ENCODE measurements at places on chromosomes 2 and 18.
A peak's percentile ranks its signal among the peaks of the same experiment; 100 is the strongest.

- no peak for DNase-seq
These were observed 22.5 kb downstream of the LIPG start for GRCh38 chr18:49584394-49584793.

DNA sequence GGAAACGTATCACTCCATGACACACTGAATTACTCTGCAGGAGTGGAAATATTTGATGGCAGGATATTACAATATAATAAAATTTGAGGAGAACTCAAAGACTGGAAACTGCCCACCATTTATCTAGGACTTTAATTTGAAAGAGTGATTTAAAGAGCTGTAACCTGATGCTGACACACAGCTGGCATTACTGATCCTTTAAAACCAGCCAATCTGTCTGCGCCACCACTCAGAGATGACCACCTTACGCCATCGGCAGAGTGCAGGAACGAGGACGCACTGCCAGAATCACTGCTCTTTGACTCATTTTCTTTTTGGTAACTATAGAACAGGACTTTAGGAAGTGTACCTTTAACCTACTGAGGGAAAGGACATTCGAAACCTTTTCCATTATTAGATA, 114.1 kb downstream of the EPB41L3 start:
- DNase-seq: no peak

DNA sequence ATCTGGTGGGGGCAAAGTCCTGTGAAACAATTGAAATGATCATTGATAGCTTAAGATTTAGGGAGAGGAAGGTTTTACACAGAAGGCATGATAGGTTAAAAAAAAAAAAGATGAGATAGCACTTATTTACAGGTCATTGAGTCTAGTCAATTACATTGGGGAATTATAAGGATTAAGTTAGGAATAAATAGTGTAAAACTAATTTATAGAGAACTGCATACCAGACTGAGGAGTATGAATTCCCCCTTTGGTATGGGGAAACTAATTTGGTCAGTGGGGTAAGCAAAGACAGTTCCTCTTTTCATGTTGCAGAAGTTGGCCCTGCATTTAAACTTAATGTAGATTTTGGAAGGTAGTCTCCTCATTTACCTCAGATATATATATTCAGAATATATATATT, 10.8 kb downstream of the GLS start:
- DNase-seq: no peak

DNA sequence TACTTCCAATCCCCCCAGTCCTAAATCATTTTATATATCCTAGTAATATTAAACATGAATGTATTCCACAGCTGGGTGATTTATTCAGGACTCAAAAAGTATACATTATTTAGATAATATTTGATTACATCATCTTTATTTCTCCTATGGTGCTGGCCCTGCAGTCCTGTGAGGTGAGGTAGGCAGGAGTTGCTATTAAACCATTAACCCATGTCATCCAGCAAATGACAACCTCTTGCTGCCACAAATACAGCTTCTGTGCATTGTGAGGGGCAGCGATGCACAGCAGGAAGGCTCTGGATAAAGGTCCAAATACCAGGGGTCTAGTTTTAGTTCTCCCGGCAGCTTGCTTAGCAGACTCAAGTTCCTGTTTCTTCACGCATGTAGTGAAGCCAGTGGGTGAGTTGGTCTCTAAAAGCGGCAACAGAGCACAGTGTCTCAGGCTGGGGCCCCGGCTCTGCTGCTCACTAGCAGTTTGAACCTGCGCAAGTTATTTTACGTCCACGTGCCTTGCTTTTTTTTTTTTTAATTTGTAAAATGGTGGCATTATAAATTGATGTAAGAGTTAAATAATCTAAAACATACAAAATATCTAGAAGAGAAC, 36.1 kb downstream of the INSIG2 start:
- DNase-seq: no peak

DNA sequence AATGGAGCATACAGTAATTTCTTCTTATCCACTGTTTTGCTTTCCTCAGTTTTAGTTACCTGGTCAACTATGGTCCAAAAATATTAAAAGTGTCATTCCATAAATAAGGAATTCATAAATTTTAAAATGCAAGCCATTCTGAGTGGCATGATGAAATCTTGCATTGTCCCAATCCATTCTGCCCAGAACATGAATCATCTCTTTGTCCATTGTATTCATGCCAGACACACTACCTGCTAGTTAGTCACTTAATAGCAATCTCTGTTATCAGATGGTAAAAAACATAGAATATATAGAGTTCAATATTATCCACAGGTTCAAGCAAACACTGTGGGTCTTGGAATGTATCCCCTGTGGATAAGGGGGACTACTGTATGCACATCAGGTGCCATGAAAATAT, 872.2 kb upstream of the NXPH2 start:
- peak; percentile 43 for DNase-seq

DNA sequence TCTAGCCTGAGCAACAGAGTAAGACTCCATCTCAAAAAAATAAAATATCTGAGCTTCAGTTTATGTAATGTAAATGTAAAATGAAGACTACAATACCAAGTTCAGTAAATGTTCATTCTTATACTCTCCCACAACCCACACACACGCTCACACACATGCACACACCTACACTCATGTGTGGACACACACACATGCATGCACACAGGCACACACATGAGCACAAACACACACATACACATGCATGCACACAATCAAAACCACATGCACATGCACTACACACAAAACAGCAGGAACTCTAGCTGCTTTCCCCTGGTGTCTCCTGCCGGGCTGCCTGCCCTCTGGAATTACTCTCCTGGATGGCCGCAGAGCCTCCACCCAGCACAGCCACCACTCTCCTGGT, 90.6 kb downstream of the GFPT1 start:
- DNase-seq: no peak

- DNase-seq: no peak
These were observed 5.6 kb downstream of the ITGB1BP1 start for GRCh38 chr2:9417725-9418124.

- no peak for DNase-seq
These were observed 2.1 kb upstream of the SIX3 start for GRCh38 chr2:44939106-44940048.

GRCh38 chr2:31140151-31140550, 1.9 kb upstream of the GALNT14 start:
- no peak for DNase-seq

DNA sequence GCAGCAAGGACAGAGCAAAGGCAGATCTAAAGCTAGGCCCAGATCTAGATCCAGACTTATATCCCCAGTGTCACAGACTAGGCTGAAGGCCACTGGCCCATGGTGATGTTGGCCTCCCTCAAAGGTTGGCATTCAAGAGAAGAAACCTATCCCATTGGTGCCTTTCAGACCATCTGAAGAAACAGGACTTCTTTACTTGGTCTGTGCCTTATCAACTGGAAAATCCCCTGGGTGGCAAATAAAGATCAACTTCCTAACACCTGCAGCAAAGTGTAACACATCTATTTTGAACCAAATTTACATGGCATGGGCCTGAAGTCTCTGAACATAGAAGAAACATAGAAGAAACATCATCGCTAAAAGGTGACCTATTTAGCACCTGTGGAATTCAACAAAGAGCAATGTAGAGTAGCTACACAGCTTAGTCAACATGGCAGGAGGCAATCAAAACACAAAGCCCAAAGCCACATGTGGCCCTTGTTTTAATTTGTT, 35.8 kb downstream of the METTL4 start:
- DNase-seq: no peak

DNA sequence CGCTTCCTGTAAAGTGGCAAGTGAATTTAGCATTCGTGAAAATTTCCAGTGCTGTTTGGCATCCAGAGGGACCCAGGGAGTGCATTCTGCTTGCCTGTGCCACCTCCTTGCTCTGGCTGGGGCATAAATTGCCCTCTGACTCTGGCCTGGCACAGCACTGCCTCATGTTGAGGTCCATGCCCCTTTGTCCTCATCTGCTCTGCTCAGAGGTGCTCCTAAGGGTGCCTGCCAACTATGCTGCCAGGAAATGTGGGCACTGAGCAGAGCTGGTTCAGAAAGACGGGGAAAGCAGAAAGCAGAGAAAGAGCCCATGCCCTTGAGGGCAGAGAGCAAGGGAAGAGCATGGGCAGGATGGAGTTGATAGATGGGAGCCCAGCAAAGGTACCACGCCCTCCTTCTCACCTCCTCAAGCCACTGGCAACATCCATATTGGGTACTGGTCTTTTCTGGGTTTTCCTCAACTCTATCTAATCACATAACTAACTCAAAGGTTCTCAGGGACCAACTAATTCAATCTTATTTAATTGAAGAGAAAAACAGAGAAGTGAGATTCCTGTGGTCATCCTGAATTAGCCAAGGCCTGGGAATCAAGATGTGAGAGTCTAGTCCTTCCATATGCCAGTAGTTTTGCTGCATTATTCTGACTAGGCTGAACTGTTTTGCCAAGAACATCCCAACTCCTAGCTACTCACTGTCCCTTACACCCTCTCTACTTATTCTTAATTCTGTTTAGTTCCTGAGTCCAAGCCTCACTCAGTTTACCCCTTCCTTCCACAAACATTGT, 441.5 kb upstream of the TNP1 start:
- DNase-seq: no peak

GRCh38 chr2:10254373-10255188, 48.1 kb upstream of the HPCAL1 start:
- DNase-seq: no peak

GRCh38 chr2:200847269-200847668, 17.2 kb downstream of the CLK1 start:
- no peak for DNase-seq

- no peak for DNase-seq
These were observed 108.0 kb upstream of the LDAH start for GRCh38 chr2:20930928-20931327.

DNA sequence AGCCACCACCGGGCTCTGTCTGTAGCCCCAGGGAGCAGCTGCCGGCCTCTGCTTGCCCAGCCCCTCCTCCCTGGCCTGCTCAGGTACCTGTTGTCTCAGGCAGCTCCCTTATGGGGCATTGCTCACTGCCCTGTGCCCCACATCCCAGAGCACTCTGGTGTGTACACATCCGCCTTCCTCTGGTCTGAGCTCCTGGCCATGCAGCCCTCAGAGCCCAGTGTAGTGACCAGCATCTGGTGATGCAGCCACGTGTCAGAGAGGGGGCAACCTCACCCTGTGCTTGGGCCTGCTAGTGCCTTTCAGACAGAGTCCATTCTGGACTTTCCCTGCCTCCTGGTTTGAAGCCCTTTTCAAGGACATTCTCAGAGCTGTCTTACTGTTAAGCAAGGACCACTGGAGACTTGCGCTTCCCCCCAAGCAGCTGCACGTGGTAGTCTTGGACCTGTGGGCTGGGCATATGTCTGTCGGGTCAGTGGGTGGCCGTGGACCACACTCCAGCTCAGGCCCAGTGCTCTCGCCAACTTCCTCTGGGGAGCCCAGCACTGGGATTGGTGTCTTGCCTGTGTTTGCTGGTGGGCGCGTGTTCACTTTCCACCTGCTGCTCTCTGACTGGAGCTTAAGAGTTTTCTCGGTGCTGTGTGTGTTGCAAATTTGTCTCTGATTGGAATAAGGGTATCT, 30.7 kb downstream of the DGKD start:
- DNase-seq: no peak

- DNase-seq: no peak
These were observed 2.7 kb upstream of the WIPF1 start for GRCh38 chr2:174600349-174600748.

DNA sequence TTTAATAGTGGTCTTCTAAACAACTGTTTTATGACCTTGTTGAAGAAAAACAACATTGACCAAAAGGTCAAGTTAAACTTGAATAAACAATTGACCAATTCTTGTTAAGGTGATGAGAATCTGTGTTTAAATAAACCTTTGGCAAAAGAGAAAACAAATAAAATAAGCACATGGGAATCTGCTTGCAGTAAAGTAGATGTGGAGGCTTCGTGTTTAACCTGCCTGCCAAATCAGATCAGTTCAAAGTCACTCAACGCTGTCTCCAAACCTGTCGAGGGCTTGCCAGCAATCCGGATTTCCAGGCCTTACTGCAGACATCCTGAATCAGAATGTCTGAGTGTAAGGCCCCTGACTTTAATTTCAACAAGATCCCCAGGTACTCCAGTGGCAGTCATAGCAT, 55.1 kb upstream of the AQP4 start:
- DNase-seq: no peak

- DNase-seq: peak; percentile 56
These were observed 54.3 kb downstream of the CDK15 start for GRCh38 chr2:201860636-201861066.

DNA sequence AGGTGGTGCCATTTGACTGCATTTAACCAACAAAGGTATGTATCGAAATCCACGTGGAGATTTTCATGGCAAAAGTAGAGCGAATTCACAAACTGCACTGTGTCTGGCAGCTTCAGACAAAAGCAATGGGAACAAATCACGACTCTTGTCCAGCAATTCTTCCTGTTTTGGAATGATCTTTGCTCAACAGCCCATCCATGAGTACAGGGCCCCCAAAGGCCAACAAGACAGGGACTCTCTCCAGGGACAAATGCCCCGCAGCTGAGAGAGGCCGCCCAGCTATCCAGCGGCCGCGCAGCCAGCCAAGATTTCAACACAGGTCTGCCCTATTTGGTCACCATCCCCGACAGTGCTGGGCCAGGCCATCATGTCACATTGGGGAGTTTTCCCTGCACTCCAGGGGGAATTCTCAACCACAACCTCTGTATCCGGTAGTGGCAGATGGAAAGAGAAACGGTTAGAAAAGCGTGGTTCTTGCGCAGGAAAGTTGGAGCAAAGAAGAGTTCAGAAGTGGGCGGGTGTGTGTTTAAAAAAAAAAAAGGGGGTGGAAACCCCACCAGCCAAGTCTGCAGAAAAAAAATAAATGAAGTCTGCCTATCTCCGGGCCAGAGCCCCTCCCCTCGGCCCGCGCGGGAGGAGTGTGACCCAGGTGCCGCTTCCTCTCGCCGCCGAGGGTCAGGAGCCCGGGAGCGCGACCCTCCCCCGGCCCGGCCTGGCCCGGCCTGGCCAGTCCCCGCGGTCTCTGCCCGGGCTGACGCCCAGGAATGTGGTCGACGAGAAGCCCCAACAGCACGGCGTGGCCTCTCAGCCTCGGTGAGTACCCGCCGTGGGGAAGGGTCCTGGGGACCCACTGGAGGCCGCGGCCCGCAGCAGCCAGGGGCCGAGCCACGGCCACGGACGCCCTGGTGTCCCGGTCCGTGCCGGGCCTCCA, at the start of gene GYPC:
Gene GYPC, plus strand, starts transcription at position 659 of the 931 bp plus-strand sequence. Its CDS starts 106 bp downstream, at position 765.
- no peak for DNase-seq

GRCh38 chr2:158841850-158842249, 46.7 kb downstream of the DAPL1 start:
- no peak for DNase-seq

- no peak for DNase-seq
These were observed 36.3 kb downstream of the TPRKB start for GRCh38 chr2:73700661-73701447.

GRCh38 chr2:152523091-152523490, 188.1 kb downstream of the FMNL2 start:
- DNase-seq: no peak

DNA sequence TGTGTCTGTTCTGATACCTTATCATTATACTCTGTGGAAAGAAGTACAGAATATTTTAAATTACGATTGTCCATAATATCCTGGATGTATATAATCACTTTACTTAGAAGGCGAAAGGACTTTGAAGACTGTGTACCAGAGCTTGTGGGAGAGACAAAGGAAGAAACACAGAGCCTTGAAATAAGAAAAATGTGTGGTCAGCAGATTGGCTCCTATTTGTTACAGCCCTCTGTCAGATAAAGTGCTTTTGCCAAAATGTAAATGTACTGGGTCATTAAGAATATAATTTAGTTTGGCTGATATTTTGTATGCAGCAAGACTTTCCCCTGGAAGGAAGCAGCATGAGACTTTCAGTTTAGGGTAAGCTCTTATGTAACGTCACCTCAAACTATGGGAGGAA, 443.1 kb downstream of the CCDC85A start:
- no peak for DNase-seq

GRCh38 chr2:46518861-46519260, 39.5 kb downstream of the TMEM247 start:
- DNase-seq: no peak

GRCh38 chr18:9722691-9723090, 14.6 kb downstream of the RAB31 start:
- DNase-seq: no peak

Measured in HCT116 (cell line).